ENCODE measurements at places on chromosomes 2 and 18.

DNA sequence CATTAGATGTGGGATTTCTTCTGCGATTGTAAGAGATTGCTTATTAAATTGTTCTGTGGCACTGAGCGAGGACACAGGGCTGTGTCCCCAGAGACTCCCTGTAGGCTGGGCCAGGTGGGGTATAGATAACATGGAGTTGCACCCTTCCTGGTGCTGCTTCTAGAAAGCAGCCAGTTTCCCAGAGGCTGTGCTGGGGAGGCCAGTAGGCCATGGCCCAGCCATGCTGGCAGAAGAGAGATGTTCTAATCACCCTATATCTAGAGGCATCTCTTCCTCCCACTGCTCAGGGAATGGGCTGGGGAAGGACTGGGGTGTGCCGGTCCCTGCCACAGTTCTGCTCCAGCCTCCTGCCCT lies 66.9 kb downstream of the HS1BP3 start:
- DNase-seq = no peak

- DNase-seq = no peak
These were observed 731.9 kb upstream of the VRK2 start for GRCh38 chr2:57314682-57315081.

GRCh38 chr2:103410221-103410620 lies 648.4 kb downstream of the TMEM182 start:
- DNase-seq = no peak

- no peak for DNase-seq
These were observed 144.3 kb downstream of the BCL2 start for GRCh38 chr18:63175264-63175663.

DNA sequence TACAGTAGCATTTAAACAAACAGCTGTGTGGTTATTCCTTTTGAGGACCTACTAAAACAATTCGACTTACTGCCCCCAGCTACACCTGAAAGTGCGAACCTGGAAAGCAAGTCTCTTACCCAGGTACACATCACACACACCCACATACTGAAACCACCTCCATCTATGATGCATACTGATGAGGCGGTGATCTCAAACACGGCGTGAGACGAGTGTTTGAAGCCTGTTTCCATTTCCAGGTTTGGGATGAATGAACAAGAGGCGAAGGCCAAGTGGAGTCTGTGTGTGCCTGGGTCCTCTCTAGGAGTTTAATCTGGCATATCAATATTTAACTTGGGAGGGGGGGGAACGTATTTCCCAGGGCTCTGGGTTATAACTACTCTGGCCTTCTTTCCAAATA lies 1.6 kb downstream of the TMEM185B start:
- no peak for DNase-seq

- no peak for DNase-seq
These were observed 234.7 kb downstream of the LTBP1 start for GRCh38 chr2:33181466-33181865.

DNA sequence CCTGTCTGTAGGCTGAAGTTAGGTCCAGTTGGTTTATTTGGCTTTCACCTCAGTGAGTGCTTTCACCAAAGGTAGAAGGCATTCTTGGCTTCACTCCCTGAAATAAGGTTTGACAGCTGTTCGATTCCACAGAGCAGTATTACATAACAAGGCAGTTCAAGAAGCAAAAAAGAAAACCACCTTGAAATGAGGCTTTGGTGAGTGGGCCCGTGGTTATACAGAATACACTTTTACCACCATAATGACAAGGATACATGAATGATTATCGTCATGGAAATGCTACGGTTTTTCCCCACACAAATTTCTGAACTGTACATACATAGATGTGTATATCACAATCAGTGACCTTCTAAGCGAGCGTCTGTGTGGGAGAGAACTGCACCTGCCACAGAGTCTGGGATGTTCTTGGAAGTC lies 80.0 kb upstream of the CHRNA1 start:
- no peak for DNase-seq

- DNase-seq = peak; percentile 28
These were observed 57.3 kb upstream of the SNTG2 start for GRCh38 chr2:893311-893710.

DNA sequence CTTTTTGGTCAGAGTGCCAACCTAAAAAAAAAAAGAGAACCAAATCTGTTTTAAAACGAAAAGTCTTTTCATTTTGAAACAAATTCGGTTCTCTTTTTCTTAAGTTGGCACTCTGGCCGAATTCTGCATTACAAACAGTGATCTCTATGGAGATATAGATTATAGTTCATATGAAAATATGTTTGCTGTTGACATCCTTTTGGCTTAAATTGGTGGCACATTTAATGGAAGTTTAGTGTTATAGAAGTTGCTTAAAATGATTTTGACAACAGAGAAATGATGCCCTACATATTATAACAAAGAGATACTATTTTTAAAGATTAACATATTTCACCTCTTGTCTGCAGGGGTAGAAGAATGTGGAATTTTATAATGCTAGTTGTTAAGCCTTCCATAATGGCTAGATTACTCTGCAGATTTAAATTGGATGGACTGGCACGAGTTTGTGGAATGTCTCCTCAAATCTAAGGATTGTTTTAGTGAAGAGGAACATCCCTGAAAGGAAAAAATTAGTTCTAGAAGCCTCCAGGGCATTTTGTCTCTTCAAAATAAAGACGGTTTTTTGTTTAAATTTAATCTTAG lies 222.9 kb upstream of the CDH2 start:
- no peak for DNase-seq

- peak; percentile 42 for DNase-seq
These were observed 184.0 kb downstream of the KCNE4 start for GRCh38 chr2:223235986-223236385.

- DNase-seq = peak; percentile 58
These were observed 108.3 kb downstream of the PIEZO2 start for GRCh38 chr18:11040823-11041656.

DNA sequence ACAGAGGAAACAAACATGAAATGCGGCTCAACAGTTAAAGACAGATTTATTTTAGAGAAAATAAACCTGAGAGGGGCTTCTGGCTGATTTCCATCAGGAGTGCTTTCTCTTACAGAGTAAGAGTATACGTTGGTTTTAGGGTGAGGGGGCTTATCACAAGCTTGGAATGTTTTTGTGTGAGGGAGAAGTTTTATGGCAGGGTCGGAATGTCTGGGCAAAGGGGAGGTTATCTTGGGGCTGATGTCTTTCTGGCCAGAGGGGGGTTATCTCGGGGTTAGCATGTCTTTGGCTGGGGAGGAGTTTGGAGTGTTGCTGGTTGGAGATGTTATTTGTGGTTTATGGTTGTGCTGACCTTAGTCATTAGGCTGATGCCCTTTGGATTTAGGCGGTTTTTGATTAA lies 22.1 kb downstream of the PTRHD1 start:
- no peak for DNase-seq

- no peak for DNase-seq
These were observed 166.6 kb downstream of the ACTR3 start for GRCh38 chr2:114056294-114057143.

GRCh38 chr2:148303161-148303560 lies 282.3 kb downstream of the MBD5 start:
- peak; percentile 20 for DNase-seq

GRCh38 chr2:42196403-42197267 lies 27.5 kb downstream of the EML4 start:
- DNase-seq = peak; percentile 70

DNA sequence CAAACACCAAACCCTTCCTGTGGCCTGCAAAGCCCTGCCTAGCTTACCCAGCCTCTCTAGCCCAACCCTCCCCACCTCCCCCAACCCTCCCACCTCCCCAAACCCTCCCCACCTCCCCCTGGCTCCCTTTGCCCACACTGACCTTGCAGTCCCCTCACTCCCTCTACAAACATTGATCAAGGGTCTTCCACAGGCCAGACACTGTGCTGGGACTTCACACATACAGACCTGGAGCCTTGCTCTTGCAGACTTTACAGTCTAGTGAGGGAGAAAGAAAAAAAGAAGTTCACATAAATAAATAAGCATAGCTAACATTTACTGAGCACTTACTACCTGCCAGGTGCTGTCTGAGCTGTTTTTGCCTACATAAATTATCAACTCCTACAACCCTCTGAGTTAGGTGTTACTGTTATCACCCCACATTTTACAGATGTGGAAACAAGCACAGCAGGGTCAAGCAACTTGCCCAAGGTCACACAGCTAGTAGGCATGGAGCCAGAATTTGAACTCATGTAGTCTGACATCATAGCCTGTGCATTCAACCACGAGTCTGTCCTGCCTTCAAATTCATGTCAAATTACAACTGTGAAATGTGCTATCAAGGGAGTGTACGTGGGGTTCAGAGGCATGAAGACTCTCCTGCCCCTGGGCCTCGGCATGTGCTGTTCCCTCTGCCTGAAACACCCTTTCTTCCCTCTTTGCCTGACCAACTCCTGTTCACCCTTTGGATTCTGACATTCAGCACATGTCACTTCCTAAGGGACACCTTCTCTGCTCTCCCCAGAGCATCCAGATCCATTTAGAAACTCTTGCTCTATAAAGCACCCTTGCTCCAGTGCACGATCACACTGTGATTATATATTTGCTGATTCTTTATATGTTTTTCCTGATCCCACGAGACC lies 209.9 kb downstream of the TNS1 start:
- no peak for DNase-seq

GRCh38 chr18:42544901-42545300 lies 570.6 kb downstream of the RIT2 start:
- DNase-seq = no peak

DNA sequence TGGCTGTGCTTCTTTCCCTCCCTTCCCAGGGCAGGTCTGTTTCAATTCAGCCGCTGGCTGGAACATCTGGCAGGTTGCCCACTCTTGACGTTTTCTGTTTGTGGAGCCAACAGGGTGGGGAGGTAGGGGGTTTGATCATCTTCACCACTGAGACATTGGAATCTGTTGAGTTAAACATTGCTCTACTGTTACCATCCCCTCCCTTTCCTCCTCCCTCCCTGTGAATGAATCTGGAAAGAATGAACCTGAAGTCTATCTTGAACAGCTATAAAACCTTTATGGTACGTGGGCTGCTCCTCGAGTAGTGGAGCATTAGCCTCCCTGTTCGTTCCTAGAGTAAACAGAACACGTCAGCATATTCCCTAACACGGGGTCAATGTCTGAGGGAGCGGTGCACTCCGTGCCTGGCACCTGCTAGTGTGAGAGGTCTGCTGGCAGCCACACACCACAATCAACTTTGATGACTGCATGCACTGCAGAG lies 249.9 kb upstream of the RBBP8 start:
- DNase-seq = peak; percentile 81

GRCh38 chr2:222944552-222944951 lies 83.7 kb downstream of the ACSL3 start:
- peak; percentile 46 for DNase-seq

GRCh38 chr2:186183406-186183805 lies 302.7 kb upstream of the ZC3H15 start:
- DNase-seq = no peak

DNA sequence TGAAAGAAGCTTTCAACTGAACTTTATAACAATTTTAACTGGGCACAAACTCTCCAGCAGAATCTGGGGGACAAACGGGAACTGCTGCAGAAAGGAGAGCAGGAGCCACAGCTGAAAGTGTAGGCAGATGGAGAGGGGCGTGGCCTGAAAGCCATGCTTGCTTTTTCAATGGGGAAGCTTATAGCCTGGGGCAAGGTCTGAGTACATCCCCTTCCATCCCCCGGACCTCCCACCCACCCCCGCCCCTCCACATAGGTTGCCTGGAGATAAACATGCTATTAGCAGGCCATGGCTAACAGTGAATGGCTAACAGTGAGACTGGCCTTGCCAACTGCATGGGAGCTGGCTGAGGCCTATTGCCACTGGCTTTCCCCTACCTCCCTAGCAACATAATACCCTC lies 317.9 kb upstream of the TANK start:
- no peak for DNase-seq
